Lower lobe of right lung (tissue), 2 donors: ENCODE measurements at places on chromosomes 11 and 22.

DNA sequence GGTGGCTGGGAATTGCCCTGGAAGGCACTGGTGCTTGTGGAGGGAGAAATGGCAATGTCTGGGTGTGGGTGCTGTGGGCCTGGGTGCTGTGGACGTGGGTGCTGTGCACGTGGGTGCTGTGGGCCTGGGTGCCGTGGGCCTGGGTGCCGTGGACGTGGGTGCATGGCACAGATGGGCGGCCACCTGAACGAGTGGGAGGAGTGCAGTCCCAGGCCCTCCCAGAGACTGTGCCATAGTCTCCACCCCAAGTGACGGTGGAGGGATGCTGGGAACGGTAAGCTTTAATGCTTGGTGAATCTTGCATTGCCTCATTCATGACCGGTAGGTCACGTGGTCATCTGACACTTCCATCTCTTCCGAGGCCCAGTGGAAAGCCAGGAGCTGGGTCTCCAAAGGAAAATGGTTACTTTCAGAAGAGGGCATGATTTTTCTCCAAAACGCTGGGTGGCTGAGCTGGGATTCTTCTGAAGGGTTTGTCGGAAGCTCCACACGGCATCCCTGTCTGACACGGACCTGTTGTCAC lies 28.8 kb upstream of the BRSK2 start:
- DNase-seq: no peak
- peaks cover 8% of the 10 kb centered on the region for H3K27me3 ChIP-seq
- no peak overlapping the region for H3K27ac ChIP-seq
- no peaks in the 10 kb centered on the region for H3K4me1 ChIP-seq
- no peaks in the 10 kb centered on the region for H3K36me3 ChIP-seq

DNA sequence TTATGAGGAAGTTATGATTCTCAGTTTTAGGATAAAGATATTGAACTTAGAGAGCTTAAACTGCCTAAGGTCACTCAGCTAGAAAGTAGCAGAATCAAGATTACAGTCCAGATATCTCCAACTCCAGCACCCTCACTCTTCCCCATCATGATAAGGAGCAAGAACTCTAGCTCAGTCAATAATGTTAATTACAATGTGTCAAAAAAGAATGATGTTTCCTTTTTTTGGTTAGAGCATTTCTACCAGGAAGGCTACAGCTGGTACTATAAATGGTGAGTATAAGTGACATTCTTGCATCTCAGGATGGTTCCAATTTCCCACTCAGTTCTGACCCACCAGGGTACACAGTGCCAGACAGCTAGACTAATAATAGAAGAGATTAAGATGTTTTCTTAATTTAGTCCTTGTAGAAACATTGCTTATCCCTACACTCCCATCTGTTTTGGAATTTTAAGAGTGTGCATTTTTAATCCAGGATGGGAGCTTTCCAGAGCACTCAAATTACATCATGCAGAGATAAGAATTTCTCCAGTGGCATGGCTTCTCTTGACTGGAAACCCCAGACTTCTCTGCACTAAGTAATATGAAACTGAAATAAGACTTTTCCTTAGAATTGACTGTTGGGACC lies 21.6 kb upstream of the BBOX1 start:
- H3K27ac ChIP-seq: no peak overlapping the region
- no peak for DNase-seq
- H3K4me1 ChIP-seq: no peaks in the 10 kb centered on the region
- no peak overlapping the region for H3K4me3 ChIP-seq

DNA sequence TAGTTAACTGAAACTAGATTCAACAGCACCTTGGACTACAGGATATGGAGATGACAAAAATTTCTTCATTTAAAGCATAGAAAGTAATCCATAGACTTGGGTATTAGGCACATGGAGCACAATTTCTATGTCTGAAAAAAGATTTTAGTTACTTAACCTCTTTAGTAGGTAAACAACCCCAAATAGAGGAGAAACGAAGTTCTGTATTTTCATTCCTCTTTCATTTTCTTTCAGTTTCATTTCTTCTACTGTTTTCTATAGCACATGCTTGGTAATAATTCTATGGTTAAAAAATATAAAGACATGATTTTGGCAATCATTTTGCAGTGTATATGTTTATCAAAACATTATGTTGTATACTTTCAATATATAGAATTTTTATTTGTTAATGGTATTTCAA lies 99.5 kb downstream of the CASP12 start:
- H3K4me3 ChIP-seq: peak overlapping the region; percentile 15
- H3K36me3 ChIP-seq: no peaks in the 10 kb centered on the region
- no peaks in the 10 kb centered on the region for H3K27me3 ChIP-seq
- H3K27ac ChIP-seq: no peak overlapping the region
- DNase-seq: no peak

DNA sequence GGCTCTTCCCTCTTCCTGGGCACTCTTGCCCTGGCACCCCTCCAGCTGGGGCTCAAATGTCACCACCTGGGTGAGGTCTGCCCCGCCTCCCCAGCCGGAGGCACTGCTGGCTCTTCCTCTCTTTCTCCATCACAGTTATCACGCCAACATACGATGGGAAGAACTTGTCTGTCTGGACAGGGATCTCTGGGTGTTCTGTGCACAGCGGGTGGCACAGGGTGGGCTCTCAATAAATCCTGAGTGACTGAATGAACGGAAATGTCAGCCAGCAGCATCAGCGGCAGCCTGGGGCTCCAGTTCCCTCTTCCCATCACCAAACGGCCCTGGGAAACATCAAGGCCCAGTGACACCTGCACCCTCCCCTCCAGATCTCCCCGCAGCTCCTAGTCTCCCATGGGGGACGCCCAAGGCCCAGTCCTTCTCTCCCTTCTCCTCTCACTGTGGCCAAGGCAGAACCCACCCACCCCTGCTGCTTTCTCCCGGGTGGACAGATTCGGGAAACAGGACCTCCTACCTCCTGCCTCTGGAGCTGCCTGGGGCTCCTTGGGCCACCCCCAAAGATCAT lies 440 bp upstream of the SLC25A45 start:
- no peaks in the 10 kb centered on the region for H3K36me3 ChIP-seq
- DNase-seq: peak; percentile 91
- H3K4me1 ChIP-seq: peaks cover 71% of the 10 kb centered on the region
- no peaks in the 10 kb centered on the region for H3K27me3 ChIP-seq
- peak overlapping the region; percentile 66 for H3K4me3 ChIP-seq

DNA sequence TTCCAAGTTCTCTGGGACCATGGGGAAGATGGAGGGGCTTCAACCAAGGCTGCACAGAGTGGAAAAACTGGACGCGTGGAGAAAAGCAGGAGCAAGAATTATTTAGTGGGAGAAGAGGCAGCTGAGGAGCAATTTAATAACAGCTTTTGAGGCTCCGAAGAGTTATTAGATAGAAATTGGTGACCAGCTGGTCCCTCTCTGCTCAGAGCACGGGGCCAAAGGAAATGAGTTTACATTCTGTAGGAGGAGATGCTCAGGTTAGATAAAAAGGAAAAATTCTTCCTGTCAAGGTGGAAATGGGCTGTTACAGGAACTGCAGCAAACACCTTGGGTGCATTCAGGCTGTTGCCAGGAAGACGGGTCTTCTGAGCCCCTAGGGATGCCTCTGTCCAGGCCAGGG lies 47.0 kb upstream of the GALNT18 start:
- no peaks in the 10 kb centered on the region for H3K4me1 ChIP-seq
- DNase-seq: no peak
- no peak overlapping the region for H3K27ac ChIP-seq
- H3K4me3 ChIP-seq: no peak overlapping the region

- DNase-seq: no peak
- H3K36me3 ChIP-seq: peaks cover 12% of the 10 kb centered on the region
- H3K27me3 ChIP-seq: peaks cover 6% of the 10 kb centered on the region
- no peak overlapping the region for H3K4me3 ChIP-seq
- H3K4me1 ChIP-seq: no peaks in the 10 kb centered on the region
- no peak overlapping the region for H3K27ac ChIP-seq
These were observed 8.0 kb upstream of the B3GNT6 start for GRCh38 chr11:77026221-77026620.

DNA sequence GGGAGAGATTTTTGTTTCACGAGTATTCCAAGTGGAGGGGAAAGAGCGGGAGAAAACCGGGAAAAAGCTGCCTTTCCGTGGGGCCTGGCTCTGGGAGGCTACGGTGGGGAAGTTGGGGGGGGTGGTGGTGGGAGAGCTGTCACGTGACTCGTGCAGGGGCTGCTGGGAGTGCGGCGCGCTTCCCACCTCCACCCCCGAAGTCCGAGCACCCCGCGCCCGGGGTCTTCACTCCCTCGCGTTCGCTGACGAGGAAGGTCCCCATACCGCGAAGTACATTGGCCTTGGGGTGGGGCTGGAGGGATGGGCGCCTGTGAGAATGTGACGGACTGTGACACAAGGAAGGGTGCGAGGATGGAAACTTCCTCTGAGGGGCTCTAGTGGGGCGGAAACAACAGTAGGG lies at the start of gene TEX12:
Gene TEX12, plus strand, starts transcription at position 228 of the 400 bp plus-strand sequence. CDS start 1,897 bp downstream, outside the sequence.
- H3K27me3 ChIP-seq: no peaks in the 10 kb centered on the region
- H3K4me3 ChIP-seq: no peak within 1 kb of the TSS
- DNase-seq: no peak
- no peak within 1 kb of the TSS for H3K27ac ChIP-seq

DNA sequence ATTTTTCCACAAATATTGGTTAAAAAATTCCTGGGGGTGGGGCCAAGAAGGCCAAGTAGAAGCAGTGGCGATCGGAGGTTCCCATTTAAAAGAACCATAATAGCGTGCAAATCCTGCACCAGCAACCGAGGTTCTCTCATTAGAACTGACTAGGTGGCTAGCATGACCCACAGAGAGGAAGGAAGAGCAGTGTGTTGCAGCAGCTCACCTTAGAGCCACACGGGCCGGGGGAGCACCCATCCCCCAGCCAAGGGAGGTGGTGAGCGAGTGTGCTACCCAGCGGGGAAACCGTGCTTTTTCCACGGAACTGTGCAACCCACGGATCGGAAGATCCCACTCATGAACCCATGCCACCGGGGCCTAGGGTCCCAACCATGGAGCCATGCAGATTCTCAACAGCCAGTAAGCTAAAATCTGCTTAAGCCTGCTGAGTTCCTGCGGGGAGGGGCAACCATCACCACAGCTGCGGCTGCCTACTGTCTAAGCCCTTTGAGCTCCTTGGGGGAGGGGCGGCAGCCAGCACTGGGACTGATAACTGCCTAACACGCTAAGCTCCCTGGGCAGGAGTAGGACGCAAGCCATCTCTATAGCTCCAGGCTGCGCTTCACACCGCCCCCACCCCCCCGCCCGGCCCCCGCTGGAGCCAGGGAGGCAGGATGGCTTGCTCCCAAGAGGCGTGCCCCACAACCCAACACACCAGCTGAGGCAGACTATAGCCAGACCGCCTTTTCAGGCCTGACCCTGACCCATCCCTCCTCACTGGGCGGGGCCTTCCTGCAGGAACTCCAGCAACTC lies 21.0 kb upstream of the HTATIP2 start:
- no peak for DNase-seq
- peaks cover 28% of the 10 kb centered on the region for H3K27me3 ChIP-seq

DNA sequence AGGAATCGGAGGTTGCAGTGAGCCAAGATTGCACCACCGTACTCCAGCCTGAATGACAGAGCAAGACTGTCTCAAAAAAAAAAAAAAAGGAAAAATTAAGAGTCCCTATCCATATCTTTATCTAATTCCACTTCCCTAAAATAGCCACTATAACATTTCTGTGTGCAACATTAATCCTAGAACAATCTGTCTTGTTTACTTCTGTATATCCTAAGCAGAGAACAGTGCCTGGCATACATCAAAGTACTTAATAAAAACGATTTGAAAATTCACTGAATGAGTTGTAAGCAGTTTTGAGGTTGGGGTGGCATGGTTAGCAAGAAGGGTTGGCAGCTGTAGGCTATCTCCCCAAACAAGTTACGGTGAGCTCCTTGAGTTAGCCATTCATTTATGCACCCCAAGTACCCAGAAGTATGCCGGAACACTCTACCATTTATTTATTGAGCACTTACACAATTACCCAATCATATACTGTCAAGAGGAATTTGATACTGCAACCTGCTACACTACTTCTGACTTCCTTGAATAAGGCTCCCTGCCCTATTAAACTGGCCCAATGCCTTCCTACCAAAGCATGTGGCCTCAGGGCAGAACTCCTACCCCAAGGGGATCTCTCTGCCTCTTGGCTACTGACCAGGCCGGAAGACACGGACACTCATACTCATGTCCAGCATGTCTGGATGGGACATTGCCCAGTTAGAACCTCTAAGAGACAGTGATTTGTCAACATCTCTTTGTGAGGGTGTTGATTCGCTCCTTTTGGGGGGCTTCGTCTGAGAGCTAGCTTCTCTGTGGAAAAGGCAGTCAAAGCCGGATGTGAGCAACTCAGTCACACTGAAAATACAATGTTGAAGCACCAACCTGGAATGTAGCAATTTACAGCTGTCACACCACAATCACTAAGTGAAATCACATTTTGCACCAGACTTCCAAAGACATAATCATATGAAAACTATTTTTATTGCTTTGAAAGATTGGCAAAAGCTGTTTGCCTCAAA lies 16.3 kb upstream of the TMEM41B start:
- peak; percentile 52 for DNase-seq
- no peak overlapping the region for H3K4me3 ChIP-seq
- H3K4me1 ChIP-seq: no peaks in the 10 kb centered on the region
- H3K27ac ChIP-seq: peak overlapping the region; percentile 59
- H3K36me3 ChIP-seq: no peaks in the 10 kb centered on the region

DNA sequence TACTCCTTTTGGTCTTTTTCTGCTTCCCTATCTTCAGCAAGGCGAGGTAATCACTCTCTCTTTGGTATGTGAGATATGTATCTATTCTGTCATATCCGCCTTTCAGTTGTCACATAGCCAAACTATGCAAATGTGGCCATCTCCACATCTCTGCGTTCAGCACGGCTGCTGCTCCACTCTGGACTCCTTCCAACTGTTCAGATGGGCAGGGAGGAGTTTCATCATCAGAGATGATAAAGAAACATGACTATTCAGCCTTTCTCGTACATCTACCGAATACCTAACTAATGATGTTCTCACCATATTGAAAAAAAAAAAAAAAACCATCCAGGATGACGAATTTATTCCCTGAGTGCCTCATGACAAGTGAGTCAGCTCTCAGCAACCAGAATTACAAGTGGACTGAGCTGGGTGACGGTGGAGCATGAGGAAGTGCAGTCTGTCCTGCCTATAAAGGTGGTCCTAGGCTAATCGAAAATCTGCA lies 899.6 kb downstream of the OPCML start:
- no peaks in the 10 kb centered on the region for H3K4me1 ChIP-seq
- no peaks in the 10 kb centered on the region for H3K36me3 ChIP-seq
- no peak for DNase-seq
- H3K27me3 ChIP-seq: no peaks in the 10 kb centered on the region

- no peaks in the 10 kb centered on the region for H3K27me3 ChIP-seq
- no peaks in the 10 kb centered on the region for H3K4me1 ChIP-seq
- H3K27ac ChIP-seq: no peak overlapping the region
- no peak overlapping the region for H3K4me3 ChIP-seq
- no peaks in the 10 kb centered on the region for H3K36me3 ChIP-seq
These were observed 170.9 kb downstream of the KIRREL3 start for GRCh38 chr11:126829716-126830115.

DNA sequence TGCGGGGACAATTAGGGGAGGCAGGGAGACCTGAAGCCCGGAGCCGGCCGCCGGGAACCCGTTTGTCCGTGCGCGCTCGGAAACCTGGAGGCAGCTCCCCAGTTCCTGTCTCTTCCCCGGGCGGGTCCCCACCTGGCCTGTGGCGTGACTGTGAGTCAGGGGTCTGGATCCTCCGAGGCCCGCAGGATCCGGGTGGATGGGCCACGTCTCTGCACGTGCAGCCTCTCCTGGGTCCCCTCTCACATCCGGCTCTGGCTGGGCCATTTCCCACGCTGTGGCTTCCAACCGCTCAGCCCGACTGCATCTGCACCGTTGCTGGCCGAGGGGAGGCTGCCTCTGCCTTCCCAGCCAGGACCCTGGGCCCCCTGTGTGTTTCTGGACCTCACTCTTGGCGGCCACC lies 14.8 kb upstream of the H19 start:
- no peak for DNase-seq
- H3K27me3 ChIP-seq: no peaks in the 10 kb centered on the region
- no peak overlapping the region for H3K4me3 ChIP-seq
- no peaks in the 10 kb centered on the region for H3K4me1 ChIP-seq
